Right ventricle myocardium inferior (tissue), 1 donor: ENCODE measurements at places on chromosomes 12 and 14. TPM values are rescaled to one million over a fixed set of nuclear protein-coding genes. Genes with fewer than 3 reads are reported as not detected.

GRCh38 chr14:68695326-68695768 is 97.5 kb downstream of the ZFP36L1 start:
- DNase-seq = no peak

GRCh38 chr14:78248501-78249090 is 78.4 kb downstream of the NRXN3 start:
- no peak for DNase-seq

DNA sequence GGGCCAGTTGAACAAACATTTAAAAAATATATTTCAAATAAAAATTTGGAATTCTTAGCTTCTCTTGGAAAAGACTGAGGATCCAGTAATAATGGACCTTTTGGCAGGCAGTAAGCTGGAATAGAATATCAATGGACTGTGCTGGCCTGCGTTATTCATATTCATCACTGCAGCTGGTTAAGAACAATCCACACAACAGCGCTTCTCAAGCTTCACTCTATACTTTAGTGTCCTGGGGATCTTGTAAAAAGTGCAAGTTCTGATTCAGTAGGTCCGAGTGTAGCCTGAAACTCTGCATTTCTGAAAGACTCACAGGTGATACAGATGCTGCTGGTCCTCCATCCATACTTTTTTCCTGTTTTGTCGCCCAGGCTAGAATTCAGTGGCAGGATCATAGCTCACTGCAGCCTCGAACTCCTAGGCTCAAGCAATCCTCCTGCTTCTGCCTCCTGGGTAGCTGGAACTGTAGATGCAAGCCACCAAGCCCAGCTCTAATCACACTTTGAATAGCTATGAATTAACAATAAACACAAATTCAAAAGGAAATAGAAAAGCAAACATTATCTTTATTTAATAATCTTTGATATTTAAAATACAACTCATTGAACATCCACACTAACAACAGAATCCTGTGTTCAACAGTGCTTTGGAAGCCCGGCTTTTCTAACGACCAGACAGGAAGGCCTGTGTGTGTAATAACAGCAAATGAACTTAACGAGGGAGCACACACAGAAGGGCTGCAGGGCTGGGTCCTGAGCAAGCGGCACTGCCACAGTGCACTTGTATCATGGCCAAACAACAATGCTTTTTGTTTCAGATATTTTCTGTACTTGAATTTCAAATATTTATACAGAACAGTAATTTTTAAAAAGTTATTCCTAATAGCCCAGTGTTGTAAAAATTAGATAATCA is 18.4 kb upstream of the TRIP11 start:
- DNase-seq = no peak

GRCh38 chr12:70756791-70757190 is 119.6 kb upstream of the PTPRB start:
- no peak for DNase-seq

GRCh38 chr14:100538351-100539002 is 48.7 kb downstream of the BEGAIN start:
- DNase-seq = peak; percentile 55

Gene SLCO1B3
- total RNA-seq = not detected

Gene TBX3
- total RNA-seq = 11.9 TPM

Gene PLXNC1
- total RNA-seq = 3.0 TPM

Gene IGF1
- 10.9 TPM for total RNA-seq
